ENCODE measurements at places on chromosomes 7 and 10.

DNA sequence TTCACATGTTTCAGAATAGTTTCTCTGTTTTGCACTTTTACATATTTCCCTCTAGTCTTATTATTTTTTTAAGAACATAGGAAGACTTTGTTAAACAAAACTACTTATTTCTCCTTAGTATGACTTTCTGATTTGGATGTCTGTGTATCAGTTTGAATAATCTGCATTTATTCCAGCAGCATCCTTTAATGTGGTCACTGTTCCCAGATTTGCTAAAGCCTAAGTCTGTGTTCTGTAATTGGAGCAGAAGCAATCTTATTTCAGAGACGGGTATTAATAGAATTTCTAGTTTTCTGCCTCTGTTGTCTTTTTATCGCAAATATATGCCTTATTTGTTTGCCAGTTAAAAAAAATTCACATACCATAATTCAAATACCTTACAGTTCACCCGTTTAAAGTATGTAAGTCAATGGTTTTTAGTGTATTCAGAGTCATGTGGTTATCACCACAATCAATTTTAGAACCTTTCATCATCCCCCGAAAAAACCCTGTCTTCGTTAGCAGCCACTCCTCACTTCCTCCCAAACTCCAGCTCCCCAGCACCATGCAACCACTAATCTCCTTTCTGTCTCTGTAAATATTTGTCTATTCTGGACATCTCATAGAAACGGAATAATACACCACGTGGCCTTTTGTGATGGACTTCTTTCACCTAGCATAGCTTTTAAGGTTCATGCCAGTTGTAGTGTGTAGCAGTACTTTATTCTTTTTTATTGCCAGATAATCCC, 58.7 kb downstream of the INPP5F start:
- no peak for DNase-seq

- no peak for DNase-seq
Observed at GRCh38 chr7:79806161-79806734, 328.4 kb upstream of the GNAI1 start.

DNA sequence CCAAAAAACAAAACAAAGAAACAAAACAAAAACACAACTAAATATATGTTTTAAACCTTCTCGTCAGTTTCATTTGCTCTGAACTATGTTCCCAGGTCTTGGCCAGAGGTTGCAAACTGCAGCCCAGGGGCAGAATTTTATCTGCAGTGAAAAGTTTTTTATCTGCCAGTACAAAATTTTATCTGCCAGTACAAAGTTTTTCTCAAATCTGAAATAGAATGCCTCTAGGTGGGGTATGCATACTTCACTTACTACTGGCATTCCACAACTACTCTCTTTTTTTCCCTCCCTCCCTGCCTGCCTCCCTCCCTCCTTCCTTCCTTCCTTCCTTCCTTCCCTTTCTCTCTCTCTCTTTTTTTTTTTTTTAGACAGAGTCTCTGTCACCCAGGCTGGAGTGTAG, 9.4 kb upstream of the CLDN3 start:
- DNase-seq, result no peak

- no peak for DNase-seq
Observed at GRCh38 chr7:33591490-33591889, 313.8 kb upstream of the BMPER start.

GRCh38 chr10:90963331-90963730, 42.4 kb upstream of the ANKRD1 start:
- DNase-seq, result no peak

- no peak for DNase-seq
Observed at GRCh38 chr10:99852481-99853213, 70.2 kb downstream of the ABCC2 start.

- no peak for DNase-seq
Observed at GRCh38 chr10:30731963-30732362, 102.4 kb upstream of the LYZL2 start.

DNA sequence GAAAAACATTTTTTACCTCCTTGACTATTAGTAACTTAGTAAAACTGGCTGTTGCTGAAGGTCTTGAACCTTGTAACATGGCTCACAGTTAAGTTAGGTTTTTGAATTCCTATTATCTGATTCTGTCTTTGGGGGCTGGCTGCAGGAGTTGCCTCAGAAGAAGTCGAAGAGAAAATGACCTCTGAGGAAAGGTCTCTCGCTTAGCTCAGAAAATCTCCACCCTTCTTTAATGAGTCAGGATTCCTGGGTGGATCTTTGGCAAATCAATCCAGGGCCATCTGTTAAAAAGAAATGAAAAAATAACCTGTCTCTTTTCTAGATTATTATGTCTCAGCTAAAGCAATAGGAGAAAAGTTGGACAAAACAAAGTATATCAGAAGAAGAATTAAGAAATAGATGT, 267.8 kb upstream of the SEMA3C start:
- no peak for DNase-seq

- no peak for DNase-seq
Observed at GRCh38 chr10:76352300-76352699, 920.9 kb downstream of the LRMDA start.

DNA sequence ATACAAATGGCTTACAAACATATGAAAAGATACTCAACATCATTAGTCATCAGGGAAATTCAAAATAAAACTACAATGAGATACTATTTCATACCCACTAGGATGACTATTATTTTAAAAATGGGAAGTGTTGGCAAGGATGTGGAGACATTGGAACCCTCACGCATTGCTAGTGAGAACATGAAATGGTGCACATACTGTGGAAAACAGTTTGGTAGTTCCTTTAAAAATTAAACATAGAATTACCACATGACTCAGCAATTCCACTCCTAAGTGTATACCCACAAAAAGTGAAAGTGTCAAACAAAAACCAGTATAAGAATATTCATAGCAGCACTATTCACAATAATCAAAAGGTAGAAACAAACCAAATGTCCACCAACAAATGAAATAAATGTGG, 48.5 kb upstream of the SHTN1 start:
- no peak for DNase-seq

- no peak for DNase-seq
Observed at GRCh38 chr7:36115448-36116321, 37.4 kb upstream of the EEPD1 start.

DNA sequence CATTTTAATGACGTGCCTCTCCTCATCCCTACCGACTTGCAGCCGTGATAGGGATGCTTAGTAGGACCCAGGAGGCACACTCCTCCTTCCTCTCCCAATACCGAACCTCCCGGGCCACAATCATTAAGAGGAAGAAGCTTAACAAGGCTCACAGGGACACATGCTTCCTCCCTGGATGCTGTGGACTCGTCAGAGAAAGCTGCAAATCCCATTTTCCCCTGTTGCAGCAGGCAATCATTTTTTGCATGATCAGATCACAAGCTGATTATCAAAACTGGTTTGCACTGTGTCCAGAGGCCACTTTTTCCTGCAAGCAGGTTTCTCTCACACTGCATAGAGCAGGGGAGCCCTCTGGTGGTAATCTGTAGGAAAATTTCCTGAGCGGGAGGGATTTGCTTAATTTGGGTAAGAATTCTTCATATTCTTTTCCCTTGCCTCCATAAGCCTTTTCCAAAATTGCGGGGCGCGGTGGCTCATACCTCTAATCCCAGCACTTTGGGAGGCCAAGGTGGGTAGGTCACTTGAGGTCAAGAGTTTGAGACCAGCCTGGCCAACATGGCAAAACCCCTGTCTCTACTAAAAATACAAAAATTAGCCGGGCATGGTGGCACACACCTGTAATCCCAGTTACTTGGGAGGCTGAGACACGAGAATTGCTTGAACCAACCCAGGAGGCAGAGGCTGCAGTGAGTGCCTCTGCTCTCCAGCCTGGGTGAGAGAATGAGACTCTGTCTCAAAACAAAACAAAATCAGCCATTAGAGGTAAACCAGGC, 16.1 kb upstream of the LAMB4 start:
- DNase-seq, result no peak

DNA sequence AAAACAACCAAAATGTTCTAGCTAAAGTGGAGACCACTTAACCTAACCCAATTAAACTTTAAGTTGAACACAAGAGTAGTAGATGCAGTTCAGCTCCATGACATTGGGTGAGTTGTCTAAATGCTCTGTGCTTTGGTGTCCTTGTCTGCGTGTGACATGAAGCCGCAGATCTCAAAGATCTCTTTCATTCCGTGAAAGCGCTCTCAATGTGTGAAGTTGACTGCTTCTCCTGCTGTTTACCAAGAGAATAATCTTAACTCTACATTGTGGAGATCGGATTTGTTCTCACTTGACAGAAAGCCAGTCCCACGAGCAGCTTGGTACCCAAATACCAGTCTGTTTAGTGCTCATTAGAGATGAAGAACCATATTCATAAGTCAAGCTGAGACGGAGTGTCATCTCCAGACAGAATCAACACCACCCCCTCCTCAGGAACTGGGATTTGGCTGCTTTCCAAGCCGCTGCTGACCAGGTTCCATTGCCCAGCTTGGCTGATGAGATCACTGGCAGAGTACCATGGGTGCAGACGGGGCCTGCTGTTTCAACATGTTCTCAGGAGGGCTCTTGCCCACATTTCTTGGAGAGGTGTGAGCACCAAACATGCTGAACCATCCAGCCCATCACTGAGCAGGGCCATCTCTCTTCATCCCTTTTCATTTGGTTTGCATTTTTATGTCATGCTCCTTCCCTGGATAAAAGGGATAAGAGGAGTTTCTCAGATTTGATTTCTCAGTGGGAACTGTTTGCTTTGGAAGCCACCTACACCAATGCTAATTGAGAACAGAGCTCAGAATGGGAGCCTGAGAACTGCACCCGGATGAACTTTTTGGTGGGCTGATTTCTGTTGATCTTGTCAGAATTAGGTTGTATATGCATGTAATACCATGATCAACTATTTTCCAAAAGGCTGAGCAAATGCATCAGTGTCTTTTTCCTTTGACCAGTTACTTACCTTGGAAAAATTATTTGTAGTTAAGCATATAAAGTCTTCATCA, 95.8 kb upstream of the AGBL3 start:
- DNase-seq, result no peak

- no peak for DNase-seq
Observed at GRCh38 chr10:132167976-132168375, 18.8 kb upstream of the DPYSL4 start.

DNA sequence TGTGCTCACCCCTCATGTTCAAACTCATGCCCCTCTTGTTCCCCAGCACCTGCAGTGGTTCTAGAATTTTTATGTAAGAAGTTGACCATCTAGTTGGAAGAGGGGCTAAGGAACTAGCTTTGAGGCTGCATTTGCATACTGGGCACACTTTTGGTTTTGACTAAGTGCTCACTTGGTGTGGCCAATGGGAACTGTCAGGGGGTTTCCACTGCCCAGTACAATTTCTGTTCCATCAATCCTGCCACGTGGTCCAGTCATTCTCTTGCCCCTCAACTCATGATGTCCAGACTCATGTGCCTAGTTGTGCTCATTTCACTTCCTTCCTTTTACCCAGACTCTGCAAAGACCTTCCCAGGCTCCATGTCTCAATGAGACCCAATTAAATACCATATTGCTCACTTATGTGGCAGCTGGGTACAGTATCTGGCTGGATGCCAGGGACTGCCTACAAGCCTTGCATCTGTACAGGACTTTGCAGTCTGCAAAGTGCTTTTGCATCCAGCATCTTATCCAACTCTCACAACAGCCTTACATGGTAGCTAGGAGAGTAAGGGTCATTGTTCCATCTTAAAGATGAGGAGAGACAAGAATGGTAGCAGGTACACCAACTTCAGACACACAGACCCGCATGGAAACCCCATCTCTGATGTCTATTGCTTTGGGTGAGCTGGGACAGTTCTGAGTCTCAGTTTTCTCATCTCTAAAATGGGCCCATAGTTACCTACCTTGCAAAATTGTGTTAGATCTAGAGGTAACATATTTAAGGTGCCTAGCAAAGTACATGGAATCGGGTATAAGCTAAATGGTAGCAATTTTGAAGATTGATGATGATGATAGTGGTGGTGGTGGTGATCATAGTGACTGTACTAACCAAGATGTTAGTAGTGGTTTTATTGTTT, 30.1 kb upstream of the KCNMA1 start:
- no peak for DNase-seq

GRCh38 chr7:45937301-45937700, 16.2 kb upstream of the IGFBP3 start:
- DNase-seq, result no peak

DNA sequence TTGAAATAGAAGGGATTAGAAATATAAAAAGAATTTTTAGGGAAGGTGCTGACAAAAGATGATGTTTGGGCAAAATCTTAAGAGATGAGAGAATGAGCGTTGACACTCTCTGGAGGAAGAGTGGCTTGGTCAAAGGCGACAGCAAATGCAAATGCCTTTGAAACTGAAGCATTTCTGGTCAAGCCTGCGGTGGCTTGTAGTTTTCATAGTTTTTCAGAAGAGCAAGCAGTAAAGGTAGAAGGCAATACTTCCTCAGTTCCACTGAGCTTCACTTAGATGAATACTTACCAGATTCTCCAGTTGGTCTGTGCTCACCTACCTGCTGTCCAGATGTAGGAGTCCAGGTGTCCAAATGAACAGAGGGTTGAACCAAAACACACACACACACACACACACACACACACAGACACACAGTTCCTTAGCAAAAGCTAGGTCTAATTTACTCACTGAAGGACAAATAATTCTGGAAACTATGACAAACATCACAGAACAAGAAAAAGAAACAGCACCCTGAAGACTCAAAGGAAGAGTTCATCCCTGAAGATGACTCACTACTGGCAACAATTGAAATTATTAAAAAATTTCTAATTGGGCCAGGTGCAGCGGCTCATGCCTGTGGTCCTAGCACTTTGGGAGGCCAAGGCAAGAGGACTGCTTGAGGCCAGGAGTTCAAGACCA, 12.1 kb upstream of the STK17A start:
- DNase-seq, result no peak

GRCh38 chr7:34385384-34385783, 272.6 kb upstream of the NPSR1 start:
- no peak for DNase-seq

DNA sequence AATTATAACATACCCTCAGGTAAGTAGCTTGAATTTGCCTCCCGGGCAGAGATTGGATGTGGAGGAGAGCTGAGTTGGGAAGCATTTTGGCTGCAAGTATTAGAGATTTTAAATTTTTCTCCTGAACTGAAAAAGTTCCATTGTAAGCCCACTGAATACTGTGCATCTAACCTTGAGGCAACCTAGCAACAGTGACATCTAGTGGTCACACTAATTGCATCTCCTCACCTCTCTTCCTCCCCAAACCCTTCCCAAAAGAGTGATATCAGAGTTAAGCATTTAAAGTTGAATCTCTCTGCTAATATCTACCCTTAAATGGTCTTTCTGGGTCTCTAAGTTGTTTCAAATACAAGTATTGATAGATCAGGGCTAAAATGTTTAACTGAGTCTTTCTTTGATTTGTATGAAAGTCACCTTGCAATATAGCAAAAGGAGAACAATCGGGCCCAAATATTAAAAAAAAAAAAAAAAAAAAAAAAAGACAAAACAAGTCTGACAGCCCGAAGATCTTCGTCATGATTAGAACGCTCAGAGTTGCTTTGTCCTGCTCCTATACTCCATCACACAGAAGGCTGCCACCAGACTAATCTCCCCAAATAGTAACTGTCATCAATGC, 40.4 kb upstream of the DLX5 start:
- no peak for DNase-seq

GRCh38 chr10:131840788-131841118, 60.1 kb upstream of the PPP2R2D start:
- no peak for DNase-seq

GRCh38 chr10:20988357-20988983, 91.4 kb upstream of the NEBL start:
- no peak for DNase-seq

- no peak for DNase-seq
Observed at GRCh38 chr7:31553661-31554081, 39.8 kb downstream of the ITPRID1 start.

- no peak for DNase-seq
Observed at GRCh38 chr10:43930243-43930642, 281.6 kb upstream of the ZNF32 start.

Data from cortex of kidney (tissue), 1 donor.